ENCODE measurements at places on chromosomes 6 and 20.

DNA sequence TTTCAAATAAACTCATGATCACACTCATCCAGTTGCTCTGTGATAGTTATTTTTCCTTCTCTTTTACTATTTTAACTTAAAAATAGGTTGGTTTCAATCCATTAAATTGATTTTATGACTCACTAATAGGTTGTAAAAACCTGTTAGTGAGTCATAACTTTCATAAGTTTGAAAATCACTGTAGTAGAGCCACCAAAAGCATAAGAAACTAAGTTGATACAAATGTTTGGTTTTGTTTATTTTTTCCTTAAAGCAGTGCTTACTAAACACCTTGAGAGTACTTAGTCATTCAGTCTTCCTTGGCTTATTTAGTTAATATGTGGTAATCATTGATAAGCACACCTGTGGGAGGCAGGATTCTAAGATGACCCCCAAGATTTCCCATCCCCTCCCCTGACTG is 312.1 kb upstream of the MAN1A1 start:
- no peak for DNase-seq

DNA sequence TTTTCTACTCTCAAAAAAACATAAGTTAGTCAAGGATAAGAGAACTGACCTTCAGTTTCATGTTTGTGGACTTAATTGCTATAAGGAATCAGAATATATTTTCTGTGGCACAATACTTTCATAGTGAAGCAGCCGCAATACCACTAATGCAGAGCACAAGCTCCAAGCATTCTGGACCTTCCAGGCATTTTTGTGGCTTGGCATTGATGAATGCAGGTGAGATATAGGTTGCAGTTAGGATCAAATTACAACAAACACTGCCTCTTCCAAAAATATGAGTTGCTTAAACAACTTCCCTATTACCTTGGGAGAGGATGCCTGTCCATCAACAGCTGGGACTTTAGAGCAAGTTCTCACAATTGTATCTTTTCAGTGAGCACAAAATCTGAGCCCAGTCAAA is 162.8 kb upstream of the RSPO3 start:
- DNase-seq, result no peak

DNA sequence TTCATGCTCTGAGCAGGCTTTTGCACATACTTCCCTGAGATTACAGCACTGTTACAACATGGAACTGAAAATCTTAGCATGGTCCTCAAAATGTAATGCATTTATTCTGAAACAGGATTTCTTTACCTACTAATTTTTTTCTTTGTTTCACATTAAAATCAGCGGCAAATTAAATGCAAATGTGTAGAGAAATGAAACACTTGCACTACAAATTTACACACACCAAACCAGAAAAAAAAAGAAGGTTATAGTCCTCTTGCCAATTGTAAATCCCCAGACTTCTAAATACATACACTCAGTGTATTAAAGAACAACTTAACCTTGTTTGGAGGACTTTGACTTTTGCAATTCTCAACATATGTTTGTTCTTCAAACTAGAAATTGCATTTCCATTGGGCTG is 210.9 kb upstream of the TBX18 start:
- DNase-seq, result no peak

DNA sequence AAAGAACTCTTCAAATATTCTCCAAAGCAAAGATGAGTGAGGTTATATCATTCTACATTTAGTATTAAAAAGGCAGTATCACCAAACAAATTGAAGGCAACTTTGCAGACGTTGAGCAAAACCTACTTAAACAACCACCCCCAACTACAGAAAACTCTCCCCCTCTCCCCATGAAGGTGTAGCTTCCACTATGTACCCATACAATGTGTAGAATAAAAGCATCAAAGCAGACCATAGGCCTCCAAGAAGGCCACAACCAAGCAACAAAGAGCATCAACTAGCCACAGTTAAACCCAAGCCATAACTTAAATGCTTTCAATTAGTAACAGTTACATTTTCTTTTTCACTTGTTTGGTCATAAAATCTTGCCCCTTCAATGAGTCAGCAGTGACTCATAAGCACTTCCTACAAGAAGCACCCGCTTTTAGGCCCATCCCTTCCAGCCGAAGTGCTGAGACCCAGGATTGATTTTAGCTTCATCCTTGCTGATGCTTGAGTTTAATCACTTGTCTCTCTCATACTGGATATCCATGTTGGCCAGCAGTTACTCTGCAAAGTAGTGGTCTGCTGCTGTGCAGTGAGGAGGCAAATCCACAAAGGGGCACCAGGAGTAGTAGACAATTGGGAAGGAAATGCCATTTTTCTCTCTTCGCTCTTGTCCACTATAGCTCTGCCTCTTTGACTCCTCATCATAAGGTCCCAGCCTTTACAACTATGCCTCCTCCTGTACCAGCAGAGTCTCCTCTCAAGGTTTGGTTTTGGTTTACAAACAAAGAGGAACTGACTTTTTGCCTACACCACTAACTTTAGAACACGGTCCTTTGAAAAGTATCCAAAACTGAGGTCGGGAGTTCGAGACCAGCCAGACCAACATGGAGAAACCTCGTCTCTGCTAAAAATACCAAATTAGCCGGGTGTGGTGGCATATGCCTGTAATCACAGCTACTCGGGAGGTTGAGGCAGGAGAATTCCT is 8.4 kb upstream of the NUP153 start:
- no peak for DNase-seq

GRCh38 chr20:40634891-40635290 is 54.1 kb downstream of the MAFB start:
- no peak for DNase-seq

DNA sequence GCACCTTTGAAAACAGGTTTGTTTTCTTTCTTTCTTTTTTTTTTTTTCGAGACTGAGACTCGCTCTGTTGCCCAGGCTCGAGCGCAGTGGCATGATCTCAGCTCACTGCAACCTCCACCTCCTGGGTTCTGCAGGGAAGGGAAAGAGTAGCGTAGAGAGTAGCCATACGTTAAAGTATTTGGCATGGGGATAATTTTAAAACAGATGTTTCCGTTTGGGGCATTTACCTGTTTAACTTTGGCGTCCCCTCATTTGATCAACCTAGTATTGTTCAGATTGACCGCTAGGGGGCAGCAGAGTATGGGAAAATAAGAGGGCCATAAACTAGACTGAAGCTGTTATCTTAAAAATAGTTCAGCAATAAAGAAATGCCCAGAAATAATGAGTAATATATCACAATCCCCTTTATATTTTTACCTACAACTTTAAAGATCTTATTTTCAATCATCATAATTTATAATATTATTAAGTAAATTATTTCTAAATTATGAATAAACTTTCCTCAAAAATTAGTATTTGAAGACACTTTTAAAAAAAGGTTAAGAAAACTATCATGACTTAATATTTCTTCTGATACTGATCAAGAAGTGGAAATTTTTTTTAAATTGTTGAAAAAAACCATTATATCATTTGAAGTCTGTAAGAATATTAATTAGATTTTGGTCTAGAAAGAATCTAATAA is 7.6 kb upstream of the TAAR9 start:
- peak; percentile 39 for DNase-seq

DNA sequence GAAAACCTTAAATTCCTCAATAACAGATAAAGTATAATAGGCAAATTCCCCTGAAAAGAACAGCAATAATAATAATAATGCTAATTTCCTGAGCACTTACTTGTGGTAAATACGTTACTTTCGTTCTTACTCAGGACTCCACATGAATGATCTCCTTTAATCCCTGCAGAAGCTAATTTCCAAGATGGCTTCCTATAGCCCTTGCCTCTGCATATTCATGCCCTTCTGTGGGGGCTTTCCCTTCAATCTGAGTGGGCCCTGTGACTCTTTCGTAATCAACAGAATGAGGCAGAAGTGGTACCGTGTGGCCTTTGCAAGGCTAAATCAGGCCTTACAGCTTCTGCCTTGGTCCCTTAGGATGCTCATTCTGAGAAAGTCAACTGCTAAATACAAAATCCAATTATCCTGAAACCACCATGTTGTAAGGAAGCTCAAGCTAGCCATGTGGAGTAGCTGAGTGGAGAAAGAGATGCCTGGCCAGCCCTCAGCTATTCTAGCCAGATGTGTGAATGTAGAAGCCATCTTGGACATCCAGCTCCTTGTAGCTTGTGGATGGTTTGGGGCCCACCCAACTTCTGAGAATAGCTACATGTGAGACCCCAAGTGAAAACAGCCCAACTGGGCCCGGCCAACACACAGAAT is 50.5 kb downstream of the MCUR1 start:
- DNase-seq, result no peak

DNA sequence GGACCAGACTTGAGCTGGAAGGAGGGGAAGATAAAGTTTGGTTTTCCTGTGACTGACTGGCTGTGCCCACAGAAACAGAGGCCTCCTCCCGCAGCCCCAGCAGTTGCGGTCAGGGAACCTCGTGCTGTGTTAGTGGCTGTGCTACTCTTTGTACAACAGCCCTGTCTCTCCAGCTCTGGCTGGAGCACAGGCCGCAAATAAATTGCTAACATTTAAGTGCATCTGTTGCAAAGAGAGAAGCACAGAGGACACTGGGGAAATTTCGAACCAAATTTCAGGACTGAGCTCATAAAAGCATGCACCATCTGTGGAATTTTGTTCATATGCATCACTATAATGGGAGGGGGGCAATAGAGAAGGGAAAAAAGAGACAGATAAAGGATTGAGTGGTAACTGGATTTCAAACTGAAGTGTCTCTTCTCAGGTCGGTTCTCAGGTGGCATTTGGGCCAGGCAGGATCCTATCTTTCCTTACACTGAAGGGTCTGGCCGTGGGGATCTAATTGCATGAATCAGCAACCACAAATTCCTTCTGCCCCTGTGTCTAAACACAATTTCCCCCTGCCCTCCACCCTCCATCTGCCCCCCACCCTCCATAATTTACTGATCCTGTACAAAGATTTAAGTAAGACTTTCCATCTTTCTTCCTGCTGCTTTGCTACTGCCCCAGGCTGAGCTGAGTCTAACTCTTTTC is 88.9 kb upstream of the ATXN1 start:
- no peak for DNase-seq

DNA sequence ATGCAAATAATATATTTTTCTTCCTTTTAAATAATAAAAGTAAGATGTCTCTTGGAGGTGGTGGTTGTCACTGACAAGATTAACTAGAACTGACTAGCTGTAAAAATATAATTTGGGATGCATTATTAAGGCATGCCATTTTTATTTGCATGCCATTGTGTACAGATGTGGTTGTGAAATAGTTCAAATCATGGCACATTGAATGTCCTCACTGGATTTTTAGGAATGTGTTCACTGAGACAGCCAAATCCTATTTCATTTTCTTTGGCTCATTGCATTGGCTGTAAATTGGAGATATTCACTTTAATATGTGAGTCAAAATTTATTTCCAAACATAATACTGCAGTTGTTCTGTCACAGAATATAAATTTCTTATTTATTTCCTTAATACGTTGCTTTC is 62.3 kb downstream of the ESR1 start:
- no peak for DNase-seq

- no peak for DNase-seq
Observed at GRCh38 chr20:25238319-25239037, 9.4 kb upstream of the PYGB start.

- no peak for DNase-seq
Observed at GRCh38 chr6:126170978-126171382, 168.9 kb upstream of the CENPW start.

DNA sequence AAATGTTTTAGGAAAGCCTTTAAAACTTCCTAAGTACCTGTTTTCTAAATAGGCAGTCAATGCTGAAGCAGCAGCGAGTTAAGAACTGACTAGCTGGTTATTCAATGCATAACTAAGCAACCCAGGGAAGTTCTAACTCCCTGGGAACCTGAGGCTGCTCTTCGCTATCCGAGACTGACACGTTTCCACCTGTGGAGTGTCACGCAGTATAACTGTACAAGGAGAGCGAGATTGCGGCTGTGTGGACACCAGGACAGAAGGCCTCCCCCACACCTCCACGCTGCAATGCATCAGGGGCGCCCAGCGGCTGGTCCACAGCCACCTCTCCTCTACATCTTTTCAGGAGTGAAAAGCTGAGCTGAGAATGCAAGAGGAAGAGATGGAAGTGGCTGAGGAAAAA is 8.0 kb downstream of the PXDC1 start:
- DNase-seq, result no peak

GRCh38 chr20:45848969-45849582 is 8.1 kb downstream of the ACOT8 start:
- DNase-seq, result no peak

GRCh38 chr6:165042912-165043311 is 266.5 kb downstream of the C6orf118 start:
- DNase-seq, result no peak

GRCh38 chr6:156916130-156916801 is 139.1 kb downstream of the ARID1B start:
- no peak for DNase-seq

DNA sequence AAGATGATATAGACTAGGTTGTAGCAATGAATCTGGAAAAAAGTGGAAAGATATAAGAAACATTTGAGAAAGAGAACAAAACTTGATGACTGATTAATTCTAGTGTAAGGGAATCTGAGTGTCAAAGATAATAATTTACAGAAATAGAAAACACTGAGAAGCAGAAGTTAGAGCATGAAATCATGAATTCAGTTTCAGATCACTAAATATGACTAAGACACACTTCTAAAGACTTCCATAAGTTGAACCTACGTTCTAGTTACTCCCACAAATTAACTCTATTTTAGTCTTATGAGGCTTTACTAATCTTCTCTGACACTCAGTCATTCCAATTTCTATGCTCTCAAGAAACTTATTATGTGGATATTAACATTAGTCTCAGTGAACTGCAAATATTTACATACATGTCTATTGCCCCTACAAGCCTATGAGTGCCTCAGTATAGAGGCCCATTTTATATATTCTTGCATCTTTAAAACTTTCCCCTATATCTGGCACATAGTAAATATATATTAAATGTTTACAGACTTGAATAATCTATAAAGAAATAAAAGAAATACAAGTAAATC is 30.4 kb downstream of the IBTK start:
- no peak for DNase-seq

- DNase-seq, result no peak
Observed at GRCh38 chr6:157271441-157271840, 51.9 kb downstream of the TMEM242 start.

DNA sequence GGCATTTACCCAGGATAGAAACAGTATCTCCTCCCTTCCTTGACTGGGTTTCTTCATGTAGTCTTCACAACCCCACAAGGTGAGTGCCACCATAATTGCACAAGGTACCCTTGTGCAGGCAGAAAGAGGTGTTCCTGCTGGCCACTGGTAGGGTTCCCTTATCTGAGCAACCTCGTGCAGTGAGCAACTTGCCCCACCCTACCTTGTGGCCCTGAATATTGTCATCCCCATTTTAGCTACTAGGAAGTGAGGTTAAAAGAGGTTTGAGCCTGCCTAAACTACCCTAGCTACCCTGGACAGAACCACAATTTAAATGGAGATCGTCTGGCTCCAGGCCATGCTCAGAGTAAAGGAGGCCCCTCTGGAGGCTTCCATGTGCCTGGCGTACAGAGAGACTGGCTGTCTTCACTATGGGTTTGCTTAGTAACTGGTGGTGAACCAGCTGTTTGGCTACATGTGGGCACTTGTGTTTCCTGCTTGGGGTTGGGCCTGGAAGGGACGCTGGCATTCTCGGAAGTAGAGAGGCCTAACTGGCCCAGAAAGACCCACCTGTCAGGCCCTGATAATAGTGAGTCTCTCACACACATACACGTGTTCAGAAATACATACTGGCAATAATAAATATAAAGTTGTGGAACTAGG is 148.8 kb downstream of the LRFN2 start:
- no peak for DNase-seq

Data from stimulated activated CD8-positive, alpha-beta memory T cell treated with anti-CD3 and anti-CD28 coated beads, Interleukin-2, amount 100 ng/mL, for 1 hour (primary cell).